SK-N-DZ (cell line): ENCODE measurements at places on chromosomes 13 and 19.
A peak's percentile ranks its signal among the peaks of the same experiment; 100 is the strongest.

DNA sequence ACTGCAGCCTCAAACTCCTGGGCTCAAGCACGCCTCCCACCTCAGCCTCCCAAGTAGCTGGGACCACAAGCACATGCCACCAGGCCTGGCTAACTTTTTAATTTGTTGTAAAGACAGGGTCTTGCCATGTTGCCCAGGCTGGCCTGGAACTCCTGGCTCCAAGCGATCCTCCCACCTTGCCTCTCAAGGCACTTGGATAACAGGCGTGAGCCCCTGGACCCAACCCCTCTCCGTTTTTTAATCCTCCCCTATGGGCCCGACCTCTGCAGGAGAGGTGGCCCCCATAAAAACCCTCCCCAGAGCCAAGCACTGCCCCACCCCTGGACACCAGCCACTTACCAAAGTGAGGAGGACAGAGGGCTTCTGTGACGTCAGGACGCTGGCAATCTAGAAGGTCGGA lies 28.6 kb downstream of the PEPD start:
- DNase-seq = no peak

DNA sequence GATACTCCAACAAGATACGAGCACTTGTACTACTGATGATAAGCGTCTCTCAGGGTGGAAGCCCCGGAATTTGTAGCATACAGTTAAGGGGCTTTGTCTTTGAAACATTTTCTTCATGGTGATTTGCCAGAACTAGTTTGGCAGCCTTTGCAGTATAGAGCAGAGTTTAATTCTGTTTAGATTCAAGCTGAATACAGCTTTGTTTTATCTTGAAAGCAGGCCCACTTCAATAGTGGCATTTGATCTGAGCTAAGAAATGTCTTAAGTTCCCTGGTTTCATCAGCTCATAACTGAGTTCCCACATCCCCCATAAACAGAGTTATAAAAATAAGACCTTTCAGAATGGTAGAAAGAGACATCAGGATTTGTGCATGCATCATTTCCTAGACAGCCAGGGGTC lies 125.9 kb downstream of the MIPEP start:
- no peak for DNase-seq

- no peak for DNase-seq
These were observed 322.6 kb upstream of the SLC10A2 start for GRCh38 chr13:103388839-103389238.

DNA sequence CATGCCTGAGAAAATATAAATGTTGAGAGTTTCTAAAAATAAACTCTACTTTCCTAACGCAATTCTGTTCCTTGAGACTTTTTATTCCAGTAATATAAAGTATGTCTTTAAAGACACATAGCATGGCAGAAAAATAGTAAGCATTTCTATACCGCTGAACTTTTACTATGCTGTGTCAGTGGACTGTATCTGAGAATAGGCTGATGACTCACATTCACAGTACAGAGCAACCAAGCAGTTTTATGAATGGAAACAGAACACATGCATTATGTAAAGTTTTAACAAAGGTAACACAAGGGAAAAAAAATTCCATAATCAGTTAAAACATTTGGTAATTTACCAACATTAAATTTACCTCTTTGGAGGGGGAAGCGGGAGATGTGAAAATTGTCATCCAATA lies 38.4 kb downstream of the ZDHHC20 start:
- no peak for DNase-seq

- no peak for DNase-seq
These were observed 1482.8 kb downstream of the OLFM4 start for GRCh38 chr13:54511366-54511765.

GRCh38 chr19:10660346-10660745 lies 6.2 kb downstream of the ILF3 start:
- DNase-seq = no peak

DNA sequence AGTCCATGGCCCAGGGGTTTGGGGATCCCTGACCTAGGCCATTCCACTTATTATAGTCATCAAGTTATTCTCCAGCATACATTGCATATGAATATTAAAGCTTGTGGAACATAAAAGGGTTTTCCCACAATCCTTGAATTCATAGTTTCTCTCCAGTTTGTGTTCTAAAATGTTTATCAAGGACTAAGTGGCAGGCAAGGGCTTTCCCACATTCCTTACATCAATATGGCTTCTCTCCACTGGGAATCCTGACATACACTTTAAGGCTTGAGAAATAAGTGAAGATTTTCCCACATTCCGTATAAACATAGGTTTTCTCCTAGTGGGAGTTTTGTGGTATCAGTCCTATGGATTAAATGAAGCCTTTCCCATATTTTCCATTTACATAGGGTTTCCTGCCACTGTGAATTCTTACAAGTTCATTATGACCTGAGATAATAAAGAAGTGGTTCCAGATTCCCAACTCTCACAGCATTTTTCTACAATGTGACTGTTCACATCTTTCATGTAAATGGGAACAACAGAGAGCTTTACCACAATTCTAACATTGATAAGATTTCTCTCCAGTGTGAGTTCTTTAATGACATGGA lies 14.5 kb downstream of the ZNF426 start:
- DNase-seq = no peak

DNA sequence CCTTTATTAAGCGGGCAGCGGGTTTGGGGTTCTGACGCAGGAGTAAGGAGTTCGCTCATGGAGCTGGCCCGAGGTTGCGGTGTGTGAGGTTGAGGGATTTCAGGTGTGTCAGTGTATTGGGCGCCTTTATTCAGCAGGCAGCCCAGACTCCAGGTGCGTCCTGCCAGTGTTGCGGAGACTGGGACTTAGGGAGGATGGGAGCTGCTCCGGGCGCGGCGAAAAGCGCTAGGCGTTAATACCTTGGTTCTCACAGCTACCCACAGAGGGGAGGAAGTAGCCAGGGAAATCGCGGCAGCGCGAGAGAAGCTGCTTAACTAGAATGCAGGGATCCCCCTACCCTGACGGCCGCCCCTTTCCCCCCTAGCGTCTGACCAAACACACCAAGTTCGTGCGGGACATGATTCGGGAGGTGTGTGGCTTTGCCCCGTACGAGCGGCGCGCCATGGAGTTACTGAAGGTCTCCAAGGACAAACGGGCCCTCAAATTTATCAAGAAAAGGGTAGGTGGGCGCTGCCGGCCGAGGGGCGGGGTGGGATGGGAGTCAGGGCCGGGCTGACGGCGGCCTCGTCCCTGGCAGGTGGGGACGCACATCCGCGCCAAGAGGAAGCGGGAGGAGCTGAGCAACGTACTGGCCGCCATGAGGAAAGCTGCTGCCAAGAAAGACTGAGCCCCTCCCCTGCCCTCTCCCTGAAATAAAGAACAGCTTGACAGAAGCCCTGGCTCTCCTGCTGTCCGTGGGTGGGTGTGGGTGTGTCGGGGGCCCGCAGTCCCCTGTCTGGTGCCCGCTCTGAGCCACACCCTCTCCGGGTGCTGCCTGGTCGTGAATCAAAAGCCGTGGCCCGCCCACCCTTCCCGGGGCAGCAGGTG lies 1.1 kb downstream of the RPL36 start:
- no peak for DNase-seq

- no peak for DNase-seq
These were observed 16.0 kb downstream of the SPATA13 start for GRCh38 chr13:24176351-24177101.

DNA sequence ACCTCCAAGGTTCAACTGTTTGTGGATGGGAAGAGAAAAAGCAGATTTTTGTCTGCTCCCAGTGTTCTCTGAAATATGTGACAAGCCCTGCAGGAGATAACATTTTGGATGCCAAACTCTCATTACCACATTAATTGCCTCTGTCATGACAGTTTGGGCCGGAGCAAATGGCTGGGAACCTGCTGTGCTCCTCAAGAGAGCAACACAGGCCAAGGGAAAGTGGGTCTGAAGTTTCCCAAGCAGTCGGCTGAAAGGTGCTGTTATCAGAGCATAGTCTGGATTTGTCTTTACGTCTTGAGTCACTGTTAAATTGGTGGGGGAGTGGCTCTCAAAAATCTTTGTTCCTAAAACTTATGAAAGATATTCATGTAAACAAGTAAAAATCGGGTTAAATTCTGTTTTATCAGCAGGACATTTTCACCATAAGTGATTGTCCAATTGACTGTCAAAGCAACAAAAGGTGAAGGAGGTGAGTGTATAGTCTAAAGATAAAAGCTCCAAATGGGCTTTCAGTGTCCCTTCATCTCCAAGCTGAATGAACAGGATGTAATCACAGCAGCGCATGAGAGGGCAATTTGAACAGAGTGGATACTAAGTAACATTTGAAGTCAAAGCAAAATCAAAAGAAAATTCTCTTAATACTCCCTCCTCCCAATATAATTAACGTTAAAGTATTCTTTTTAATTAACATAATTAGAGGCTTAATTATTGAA lies 844.8 kb downstream of the PCDH17 start:
- no peak for DNase-seq

GRCh38 chr19:8224394-8225145 lies 15.4 kb downstream of the CERS4 start:
- DNase-seq = no peak

DNA sequence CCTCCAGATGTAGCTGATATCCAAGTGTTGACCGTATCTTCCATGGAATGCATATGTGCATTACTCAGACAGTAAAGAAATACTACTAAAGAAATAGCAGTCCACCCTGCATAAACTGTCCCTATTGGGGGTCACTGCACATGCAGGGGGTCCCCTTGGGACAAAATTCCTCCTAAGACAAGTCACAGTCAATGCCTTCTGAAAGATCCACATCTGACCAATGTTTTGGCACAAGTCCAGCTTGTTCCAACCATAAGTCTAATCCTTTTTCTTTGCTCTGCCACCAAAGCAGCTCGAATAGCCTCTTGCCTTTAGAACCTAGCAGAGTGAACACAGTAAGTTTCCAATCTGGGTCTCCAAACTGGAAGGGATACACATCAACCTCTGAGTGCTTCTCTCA lies 87.9 kb downstream of the DIAPH3 start:
- no peak for DNase-seq

DNA sequence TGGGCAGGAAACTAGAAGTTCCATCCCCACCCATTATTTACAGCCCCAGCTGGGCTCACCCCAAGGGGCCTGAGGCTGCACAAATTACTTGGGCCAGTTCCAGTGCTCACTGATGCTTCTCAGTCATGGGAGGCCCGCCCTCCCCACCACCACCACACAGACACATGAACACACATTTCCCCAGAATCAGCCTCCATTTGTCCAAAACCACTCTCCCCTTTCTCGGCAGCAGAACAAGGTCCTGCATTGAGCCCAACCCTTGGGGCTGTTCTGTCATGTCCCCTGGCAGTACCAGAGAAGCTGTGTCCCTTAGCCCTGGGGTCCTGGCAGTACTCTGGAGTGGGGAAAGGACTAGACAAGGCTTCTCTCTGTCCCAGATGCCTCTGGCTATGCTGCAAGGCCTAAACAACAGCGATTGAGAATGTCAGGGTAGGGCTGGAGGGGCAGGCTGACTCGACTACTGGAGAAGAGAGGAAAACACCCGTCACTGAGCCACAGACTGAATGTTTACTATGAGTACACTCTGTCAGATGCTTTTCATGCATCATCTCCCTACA lies 21.8 kb downstream of the SAMD4B start:
- no peak for DNase-seq

GRCh38 chr13:107434347-107434746 lies 781.0 kb downstream of the LIG4 start:
- DNase-seq = no peak

DNA sequence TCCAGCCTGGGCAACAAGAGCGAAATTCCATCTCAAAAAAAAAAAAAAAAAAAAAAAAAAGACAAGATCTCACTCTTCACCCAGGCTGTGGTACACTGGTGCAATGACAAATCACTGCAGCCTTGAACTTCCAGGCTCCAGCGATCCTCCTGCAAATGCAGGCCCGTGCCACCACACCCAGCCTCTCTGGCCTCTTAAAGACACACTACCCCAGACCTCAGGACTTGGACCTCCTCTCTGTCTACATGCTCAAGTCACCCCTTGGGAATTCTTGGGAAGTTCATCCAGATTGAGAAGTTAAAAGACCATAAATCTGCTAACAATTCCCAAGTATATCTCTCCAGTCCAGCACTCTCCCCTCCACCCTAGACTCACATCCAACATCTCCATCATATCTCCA lies 10.6 kb upstream of the HIPK4 start:
- no peak for DNase-seq

GRCh38 chr19:10965398-10965797 lies 4.6 kb downstream of the SMARCA4 start:
- DNase-seq = no peak

GRCh38 chr13:51618626-51619025 lies 34.4 kb downstream of the WDFY2 start:
- DNase-seq = no peak

- peak; percentile 61 for DNase-seq
These were observed at the start of gene MEIS3 for GRCh38 chr19:47419030-47419783. Gene MEIS3, minus strand, starts transcription at chr19:47419527. Its CDS starts 446 bp downstream, at chr19:47419081.

- no peak for DNase-seq
These were observed 54.6 kb downstream of the TRPM4 start for GRCh38 chr19:49212016-49212701.

DNA sequence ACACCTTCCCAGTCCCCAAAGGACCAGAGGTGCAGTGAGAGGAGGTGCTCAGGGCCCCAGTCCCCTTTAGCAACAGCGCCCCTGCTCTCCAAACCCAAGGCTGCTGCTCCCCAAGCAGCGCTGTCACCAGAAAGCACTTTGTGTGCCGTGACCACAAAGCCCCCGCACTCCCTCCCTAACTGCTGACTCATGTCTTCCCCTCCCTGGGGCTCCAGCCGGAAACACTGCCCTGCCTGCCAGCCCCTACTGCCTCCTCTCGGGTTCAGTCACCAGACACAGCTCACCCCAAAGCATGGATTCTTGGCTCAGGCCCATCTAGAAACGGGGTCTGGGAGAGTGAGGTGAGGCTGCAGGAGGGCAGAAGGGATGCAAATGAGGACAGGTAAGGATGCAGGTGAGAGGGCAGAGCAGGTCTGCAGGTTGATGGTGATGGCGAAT lies 4.9 kb upstream of the TNFSF14 start:
- no peak for DNase-seq

DNA sequence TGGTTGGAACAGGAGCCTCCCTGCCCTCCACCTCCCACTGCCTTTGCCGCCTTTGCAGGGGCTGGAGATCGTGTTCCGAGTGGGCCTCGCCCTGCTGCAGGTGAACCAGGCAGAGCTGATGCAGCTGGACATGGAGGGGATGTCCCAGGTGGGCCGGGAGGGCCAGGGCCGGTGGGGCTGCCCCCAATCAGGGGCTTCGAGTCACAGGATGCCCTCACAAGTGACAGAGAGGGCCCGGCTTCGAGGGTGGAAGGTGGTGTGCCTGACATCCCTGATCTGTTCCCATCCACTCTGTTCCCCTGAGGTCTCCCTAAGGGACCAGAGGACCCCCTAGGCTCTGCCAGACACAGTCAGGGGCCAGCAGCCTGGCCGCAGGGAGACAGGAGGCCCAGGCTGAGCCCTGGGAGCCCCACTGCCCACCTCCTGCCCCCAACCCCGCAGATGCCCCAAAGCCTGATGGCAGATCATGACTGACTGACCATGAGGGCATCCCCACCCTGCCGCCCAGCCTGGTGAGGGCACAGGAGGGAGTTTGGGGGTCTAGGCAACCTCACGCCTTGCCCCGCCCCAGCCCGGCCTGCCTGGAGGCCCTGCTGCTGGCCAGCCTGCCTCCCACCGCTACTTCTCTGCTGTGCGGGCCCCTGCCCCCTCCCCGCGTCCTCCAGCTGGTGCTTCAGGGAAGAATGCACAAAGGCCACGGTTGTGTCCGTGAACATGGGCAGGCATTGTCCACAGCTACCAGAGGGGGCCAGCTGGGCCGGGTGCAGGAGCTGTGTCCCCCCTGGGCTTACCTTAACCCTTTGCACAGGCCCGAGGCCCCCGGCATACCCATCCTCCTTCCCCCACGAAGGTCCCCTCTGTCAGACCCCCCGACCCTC lies 21.8 kb downstream of the EVI5L start:
- DNase-seq = no peak
